ENCODE measurements at places on chromosomes 5 and 9.

- no peak for DNase-seq
These were observed 181.0 kb upstream of the GHR start for GRCh38 chr5:42242210-42242609.

- no peak for DNase-seq
These were observed 208.9 kb upstream of the GAS1 start for GRCh38 chr9:87156247-87156646.

GRCh38 chr5:54828151-54828550 lies 157.2 kb downstream of the ESM1 start:
- DNase-seq, result no peak

DNA sequence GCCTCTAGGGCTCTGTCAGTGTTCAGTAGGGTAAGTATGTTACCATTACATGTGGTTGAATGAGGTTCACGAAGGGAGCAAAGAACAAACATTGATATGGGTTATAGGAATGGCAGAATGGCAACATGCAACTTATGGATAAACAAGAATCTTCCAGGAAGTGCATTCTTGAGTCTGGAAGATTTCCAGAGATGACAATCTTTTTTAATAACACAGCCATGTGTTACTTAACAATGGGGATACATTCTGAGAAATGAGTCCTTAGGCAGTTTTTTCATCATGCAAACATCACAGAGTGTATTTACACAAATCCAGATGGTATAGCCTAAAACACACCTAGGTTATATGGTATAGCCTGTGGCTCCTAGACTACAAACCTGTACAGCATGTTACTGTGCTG lies 9.1 kb upstream of the SLC28A3 start:
- DNase-seq, result no peak

Measured in activated effector memory CD4-positive, alpha-beta T cell treated with anti-CD3 and anti-CD28 coated beads, Interleukin-2, amount 50 U/mL, for 16 hours (primary cell).